Upper lobe of right lung (tissue), 1 donor: ENCODE measurements at places on chromosomes 13 and 19.

GRCh38 chr13:33763021-33763420 lies 54.9 kb upstream of the RFC3 start:
- DNase-seq, result no peak

GRCh38 chr13:31455581-31455980 lies 255.8 kb downstream of the B3GLCT start:
- DNase-seq, result no peak

GRCh38 chr13:39452834-39453233 lies 150.2 kb downstream of the LHFPL6 start:
- DNase-seq, result no peak

DNA sequence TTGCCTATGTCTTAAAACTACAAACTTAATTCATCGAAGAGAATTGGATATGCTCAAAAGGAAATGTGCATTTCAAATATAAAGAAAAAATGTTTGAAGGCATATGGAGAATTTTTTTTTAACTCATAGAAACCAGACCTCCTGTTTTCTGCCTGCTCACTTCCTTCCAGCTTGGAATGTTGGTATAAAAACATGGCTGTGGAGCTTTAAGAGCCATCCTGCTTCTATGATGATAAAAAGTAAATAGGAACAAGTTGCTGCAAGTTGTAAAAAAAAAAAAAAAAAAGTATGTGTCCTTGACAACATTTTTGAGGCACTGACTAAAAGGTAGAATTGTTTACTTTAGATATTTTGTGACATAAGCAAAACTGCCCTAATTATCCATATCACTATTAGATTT lies 1230.7 kb downstream of the PCDH9 start:
- no peak for DNase-seq

DNA sequence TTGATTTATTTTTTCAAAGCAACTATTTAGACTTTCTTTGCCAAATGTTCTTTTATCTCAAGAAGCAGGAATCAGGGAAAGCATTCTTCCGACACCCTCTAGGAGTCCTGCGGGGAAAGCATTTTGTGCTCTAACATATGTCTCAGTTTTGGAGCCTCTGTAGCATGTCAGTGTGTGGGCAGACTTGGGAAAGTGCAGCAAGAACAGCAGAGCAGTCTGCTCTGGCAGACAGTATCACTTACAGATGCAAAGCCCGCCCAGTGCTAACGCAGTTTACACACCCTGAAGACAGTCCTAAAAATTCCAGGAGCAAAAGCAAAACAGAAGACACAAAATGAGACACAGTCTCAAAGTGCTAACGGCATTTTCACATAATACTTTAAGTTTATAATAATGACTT lies 393.5 kb downstream of the KLF12 start:
- DNase-seq, result no peak

GRCh38 chr13:26867451-26868091 lies 107.0 kb upstream of the GPR12 start:
- DNase-seq, result no peak

- DNase-seq, result no peak
Observed at GRCh38 chr13:54183728-54184127, 1155.1 kb downstream of the OLFM4 start.

DNA sequence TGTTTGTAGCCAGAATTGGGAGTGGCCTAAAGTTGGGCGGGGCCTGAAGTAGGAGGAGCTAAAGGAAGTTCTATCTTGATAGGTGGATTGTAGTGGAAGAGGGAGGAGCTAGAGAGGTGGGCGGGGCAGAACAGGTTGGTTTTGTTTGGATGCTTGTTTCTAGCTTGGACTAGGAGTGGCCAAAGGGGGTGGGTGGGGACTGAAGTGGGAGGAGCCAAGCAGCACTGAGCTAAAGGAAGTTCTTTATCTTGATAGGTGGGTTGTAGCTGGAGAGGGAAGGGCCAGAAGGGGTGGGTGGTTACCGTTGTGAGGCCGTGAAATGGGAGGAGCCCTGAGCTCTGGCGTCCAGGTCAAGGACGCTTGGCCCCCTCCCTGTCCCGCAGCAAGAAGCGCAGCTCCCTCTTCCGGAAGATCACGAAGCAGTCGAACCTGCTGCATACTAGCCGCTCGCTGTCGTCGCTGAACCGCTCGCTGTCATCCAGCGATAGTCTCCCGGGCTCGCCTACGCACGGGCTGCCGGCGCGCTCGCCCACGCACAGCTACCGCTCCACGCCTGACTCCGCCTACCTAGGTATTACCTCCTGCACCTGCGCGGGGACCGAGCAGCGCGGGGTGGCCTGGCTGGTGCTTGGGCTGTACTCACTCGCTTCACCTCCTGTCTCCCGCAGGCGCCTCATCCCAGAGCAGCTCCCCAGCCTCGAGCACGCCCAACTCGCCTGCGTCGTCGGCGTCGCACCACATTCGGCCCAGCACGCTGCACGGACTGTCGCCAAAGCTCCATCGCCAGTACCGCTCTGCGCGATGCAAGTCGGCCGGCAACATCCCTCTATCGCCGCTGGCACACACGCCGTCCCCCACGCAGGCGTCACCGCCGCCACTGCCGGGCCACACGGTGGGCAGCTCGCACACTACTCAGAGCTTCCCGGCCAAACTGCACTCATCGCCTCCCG lies 8.0 kb downstream of the DNASE2 start:
- DNase-seq, result peak; percentile 82

DNA sequence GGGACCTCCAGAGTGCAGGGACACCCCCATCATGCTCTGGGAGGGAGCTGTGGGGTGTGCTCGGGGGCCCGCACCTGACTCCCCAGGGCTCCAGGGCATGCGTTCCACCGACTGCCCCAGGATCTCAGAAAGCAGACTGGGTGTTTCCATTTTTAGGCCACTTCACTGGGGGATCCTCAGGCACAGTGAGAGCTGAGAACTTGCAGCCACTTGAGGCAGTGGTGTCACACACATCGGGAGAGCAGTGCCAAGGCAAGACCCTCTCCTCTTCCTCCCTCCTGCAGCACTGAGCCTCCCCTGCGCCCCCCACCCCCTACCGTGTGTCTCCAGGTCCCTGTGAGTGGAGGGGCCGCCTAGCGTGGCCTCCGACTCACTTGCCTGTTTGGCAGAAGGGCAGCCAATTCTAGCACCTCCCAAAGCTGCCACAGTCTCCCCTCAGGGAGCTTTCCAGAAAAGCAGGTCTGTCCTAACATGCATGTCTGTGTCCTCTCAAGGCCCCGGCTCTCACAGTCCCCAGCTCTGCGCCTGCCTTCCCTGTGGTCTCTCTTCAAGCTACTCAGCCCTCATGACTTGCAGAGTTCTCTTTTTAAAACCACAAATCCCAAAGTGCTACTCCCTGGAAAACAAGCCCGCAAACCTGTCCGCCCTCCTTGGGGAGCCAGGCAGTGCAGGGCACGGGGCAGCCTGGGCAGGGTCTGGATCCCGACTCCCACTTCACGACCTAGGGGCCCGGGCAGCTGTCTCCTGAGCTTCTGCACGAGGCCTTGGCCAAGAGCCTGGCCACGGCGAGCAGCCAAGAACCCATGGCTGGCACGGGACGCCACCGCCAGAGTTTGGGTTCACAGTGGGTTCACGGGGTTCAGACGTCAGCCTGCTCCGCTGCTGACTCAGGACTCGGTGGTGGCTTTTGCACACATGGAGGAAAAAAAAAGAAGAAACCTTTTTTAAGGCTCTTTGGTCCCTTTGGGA lies 94.1 kb downstream of the STK24 start:
- DNase-seq, result peak; percentile 87

GRCh38 chr13:86000546-86000945 lies 201.3 kb upstream of the SLITRK6 start:
- DNase-seq, result no peak

DNA sequence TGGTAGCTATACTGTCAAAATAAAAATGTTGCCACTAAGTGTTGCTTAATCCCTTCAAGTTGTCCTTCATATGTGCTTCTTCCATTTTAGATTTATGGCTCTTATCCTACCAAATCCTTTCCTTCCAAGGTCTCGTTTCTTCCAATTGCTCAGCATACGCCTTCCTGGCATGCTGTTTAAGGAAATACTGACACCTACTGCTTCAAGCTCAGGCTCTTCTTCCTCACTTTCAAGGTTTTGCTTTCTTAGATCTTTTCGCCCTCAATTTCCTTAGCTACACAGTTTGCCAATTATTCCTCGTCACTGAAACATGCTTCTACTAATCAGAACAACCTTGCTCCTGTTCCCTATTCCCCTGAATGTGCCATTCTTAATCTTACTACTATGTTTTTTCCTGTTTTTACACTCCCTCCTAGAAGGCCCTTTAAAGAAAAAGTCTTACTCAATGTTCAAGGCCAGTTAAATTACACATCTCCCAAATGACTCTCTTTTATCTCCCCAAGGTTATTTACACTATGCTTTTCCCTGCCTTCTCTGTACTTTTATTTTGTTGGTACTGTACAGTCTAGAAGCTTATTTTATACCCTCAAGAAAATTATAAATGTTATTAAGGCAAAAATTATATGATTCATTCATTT lies 343.1 kb downstream of the MZT1 start:
- no peak for DNase-seq

DNA sequence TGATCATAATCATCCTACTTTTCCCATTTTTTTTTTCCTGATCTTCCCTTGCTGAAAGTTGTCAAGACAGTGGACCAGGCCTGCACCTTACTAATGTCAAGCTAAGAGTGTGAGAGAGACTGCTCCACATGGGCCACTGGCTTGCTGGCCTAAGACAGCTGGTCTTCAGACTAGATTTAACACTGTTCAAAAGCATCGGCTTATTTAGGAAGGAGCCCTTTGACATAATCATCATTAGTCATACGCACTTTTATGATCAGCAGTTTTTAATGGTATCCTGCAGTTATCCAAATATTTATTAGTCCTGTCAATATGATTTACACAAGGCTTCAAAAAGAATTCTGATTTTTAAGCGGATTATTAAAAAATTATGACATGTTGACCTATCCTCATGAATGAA lies 270.6 kb downstream of the DNAJC15 start:
- no peak for DNase-seq

GRCh38 chr19:2259336-2259735 lies 3.1 kb upstream of the JSRP1 start:
- DNase-seq, result no peak

DNA sequence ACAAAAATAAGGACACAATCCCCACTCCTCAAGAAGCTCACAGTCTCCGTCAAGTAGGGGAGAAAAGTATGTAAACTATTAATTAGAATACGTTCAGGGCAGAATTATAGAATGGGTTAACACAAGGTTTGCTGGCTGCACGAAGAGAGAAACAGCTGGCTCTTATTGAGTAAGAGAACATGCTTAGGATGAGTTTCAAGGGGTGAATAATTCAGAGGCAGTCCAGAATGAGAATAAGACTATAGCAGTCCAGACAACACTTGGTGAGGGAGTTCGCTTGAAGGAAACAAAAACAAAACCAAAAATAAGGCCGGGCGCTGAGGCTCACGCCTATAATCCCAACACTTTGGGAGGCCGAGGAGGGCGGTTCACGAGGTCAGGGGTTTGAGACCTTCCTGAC lies 61.9 kb downstream of the THSD1 start:
- no peak for DNase-seq

DNA sequence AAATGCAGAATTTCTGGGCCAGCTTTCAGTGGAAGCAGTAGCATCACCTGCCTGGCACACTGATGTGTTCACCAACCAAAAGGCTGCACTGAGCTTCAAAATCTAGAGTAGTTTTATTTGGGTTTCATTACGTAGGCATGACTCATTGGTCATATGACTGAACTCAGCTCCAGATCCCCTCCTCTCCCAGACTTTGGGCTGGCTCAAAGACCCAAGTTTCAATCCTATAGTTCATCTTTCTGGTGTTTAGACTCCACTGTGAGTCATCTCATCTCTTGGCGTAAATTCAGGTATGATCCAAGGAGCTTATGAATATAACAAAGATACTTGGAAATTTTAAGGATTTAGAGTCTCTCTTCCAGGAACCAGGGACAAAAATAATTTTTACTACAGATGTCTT lies 17.7 kb downstream of the ZMYM5 start:
- DNase-seq, result no peak

DNA sequence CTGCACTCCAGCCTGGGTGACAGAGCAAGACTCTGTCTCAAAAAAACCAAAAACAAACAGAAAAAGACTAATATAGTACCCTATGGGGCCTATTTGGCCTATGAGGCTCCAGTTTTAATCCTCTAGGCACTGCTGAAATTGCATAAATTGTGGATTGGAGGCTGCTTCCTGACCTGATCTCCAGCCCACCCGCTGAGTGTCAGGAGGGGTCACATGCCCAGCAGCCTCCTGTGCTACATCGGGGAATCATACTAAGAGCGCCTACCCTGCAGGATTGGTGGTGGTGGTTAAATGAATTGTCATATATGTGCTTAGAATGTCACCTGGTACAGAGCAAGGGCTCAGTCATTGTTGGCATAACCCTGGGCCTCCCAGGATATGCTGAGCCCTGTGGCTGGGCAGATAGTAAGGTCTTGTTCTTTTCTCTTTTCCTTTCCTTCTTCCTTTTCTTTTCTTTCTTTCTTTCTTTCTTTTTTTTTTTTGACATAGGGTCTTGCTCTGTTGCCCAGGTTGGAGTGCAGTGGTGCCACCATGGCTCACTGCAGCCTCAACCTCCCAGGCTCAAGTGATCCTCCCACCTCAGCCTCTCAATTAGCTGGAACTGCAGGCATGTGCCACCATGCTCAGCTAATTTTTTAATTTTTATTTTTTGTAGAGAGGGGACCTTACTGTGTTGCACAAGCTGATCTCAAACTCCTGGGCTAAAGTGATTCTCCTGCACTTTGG lies 31.3 kb downstream of the LTBP4 start:
- no peak for DNase-seq

DNA sequence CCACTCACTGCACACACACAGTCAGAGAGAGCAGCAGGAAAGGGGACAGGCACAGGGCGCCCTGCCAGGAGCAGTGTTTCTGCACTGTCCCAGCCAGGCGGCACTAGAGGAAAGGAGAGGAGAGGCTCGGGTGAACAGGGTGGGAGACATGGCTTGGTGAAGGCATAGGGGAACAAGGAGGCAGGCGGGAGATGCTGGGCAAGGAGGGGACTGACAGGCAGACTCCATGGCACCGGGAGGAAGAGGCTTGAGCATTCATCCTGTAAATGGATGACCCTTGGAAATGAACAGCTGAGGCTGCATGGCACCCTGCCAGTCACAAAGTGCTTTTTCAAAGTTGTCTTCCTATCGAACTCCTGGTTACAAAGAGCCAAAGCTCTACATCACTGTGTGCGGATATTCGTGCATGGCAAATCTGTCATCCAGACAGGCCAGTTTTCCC lies 22.4 kb downstream of the MED26 start:
- peak; percentile 74 for DNase-seq
